Tibial nerve (tissue), 4 donors: ENCODE measurements at places on chromosomes 16 and 17. TPM values are rescaled to one million over a fixed set of nuclear protein-coding genes. Genes with fewer than 3 reads are reported as not detected.

- peak within 1 kb of the TSS; percentile 96 for H3K4me3 ChIP-seq
- peaks cover 34% of the 10 kb centered on the region for H3K36me3 ChIP-seq
Observed at GRCh38 chr17:42832934-42833766, at the start of gene PSME3. PSME3 (plus strand) TSS chr17:42833397; CDS start chr17:42833632, 235 bp downstream.

DNA sequence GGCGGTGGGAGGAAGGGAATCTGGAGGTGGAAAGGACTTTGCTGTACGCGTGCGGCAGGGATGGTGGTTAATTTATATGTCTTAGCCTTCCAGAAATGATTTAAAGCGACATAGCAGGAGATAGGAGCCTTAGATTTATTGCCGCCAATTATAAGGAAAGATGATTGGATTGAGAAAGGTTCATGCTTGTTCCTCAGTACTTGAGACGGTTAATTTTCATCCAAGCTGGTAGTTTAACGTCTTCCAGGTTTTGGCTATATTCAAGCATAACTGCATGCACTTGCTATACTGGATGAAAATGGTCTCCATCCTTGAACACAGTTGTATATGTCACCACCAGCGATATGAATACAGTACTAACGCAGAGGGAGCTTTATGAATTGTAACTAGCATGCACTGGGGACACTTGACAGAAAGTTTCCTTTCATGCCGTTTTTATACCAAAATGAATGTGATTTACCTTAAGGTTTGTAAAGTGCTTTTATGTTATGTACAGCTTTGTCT lies 610 bp upstream of the PEX12 start:
- DNase-seq, result no peak
- peak overlapping the region; percentile 79 for H3K4me3 ChIP-seq
- H3K36me3 ChIP-seq, result peaks cover 2% of the 10 kb centered on the region

- H3K36me3 ChIP-seq, result no peaks in the 10 kb centered on the region
- no peak overlapping the region for H3K4me3 ChIP-seq
- H3K27me3 ChIP-seq, result no peaks in the 10 kb centered on the region
- no peaks in the 10 kb centered on the region for H3K4me1 ChIP-seq
- DNase-seq, result no peak
Observed at GRCh38 chr17:12590417-12590816, 75.3 kb upstream of the MYOCD start.

GRCh38 chr16:3171855-3172593 lies 16.0 kb upstream of the OR1F1 start:
- no peaks in the 10 kb centered on the region for H3K36me3 ChIP-seq
- no peak overlapping the region for H3K27ac ChIP-seq
- DNase-seq, result no peak
- H3K4me3 ChIP-seq, result no peak overlapping the region
- no peaks in the 10 kb centered on the region for H3K4me1 ChIP-seq
- peaks cover 92% of the 10 kb centered on the region for H3K27me3 ChIP-seq

DNA sequence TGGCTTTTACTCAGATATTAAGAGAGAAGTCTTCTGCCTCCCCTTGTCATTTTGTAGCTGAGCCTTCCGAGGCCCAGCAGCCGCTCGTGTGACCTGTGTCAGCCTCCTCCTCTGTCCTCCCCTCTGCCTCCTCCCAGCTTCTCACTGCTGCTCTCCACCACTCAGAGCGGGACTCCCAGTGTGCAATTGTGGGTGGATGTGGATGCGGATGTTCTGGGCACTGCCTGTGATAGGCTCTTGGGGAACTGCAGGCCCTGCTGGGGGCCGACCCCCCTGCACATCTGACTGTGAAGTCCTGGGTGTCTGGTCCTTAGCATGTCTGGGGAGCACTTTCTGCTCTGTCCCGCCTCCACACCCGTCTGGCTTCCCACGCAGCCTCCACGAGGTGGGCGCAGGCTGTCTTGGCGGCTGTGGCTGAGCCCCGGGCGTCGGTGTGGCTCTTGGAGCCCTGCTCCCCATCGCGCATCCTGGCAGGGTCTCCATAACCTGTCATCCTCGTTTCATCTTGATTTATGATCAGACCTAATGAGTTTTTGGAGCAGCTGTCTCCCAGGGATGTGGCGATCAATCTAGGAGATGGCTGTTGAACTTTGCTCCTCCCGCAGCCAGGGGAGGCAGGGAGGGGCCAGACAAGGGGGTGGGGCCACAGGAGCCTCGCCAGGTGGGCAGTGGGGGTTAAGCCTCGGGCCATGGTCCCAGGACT lies 28.1 kb downstream of the GRIN2C start:
- H3K27me3 ChIP-seq, result no peaks in the 10 kb centered on the region
- no peak overlapping the region for H3K4me3 ChIP-seq
- H3K36me3 ChIP-seq, result no peaks in the 10 kb centered on the region
- H3K4me1 ChIP-seq, result no peaks in the 10 kb centered on the region
- DNase-seq, result no peak

- no peaks in the 10 kb centered on the region for H3K36me3 ChIP-seq
- no peak for DNase-seq
- H3K27me3 ChIP-seq, result peaks cover 3% of the 10 kb centered on the region
- H3K4me1 ChIP-seq, result peaks cover 29% of the 10 kb centered on the region
- peak overlapping the region; percentile 0 for H3K27ac ChIP-seq
Observed at GRCh38 chr17:14301279-14302090, 604 bp downstream of the HS3ST3B1 start.

- H3K4me1 ChIP-seq, result no peaks in the 10 kb centered on the region
- no peaks in the 10 kb centered on the region for H3K36me3 ChIP-seq
Observed at GRCh38 chr17:71329310-71330098, 791.3 kb upstream of the SOX9 start.

AP2B1 gene
- 59.9 TPM for total RNA-seq

GRCh38 chr17:50209472-50210239 lies 8.2 kb upstream of the COL1A1 start:
- no peaks in the 10 kb centered on the region for H3K27me3 ChIP-seq
- DNase-seq, result peak; percentile 83
- H3K27ac ChIP-seq, result peak overlapping the region; percentile 87
- H3K4me1 ChIP-seq, result peaks cover 31% of the 10 kb centered on the region

GRCh38 chr17:35046740-35047283 lies 16.7 kb downstream of the RFFL start:
- H3K4me3 ChIP-seq, result no peak overlapping the region
- no peaks in the 10 kb centered on the region for H3K36me3 ChIP-seq
- peak overlapping the region; percentile 4 for H3K27ac ChIP-seq

OR1A1 gene
- not detected for total RNA-seq

CHCT1 gene
- not detected for total RNA-seq

GRCh38 chr16:88977018-88977811 lies at the start of gene CBFA2T3:
CBFA2T3 (minus strand) TSS chr16:88977207; CDS start chr16:88976807, 400 bp downstream.
- no peak within 1 kb of the TSS for H3K27ac ChIP-seq
- H3K36me3 ChIP-seq, result no peaks in the 10 kb centered on the region
- H3K4me1 ChIP-seq, result peaks cover 17% of the 10 kb centered on the region
- peak within 1 kb of the TSS; percentile 37 for H3K4me3 ChIP-seq
- no peaks in the 10 kb centered on the region for H3K27me3 ChIP-seq

GRCh38 chr17:60920107-60920506 lies 242.5 kb downstream of the BCAS3 start:
- H3K27me3 ChIP-seq, result no peaks in the 10 kb centered on the region
- H3K27ac ChIP-seq, result no peak overlapping the region
- H3K4me3 ChIP-seq, result no peak overlapping the region
- no peak for DNase-seq

DNA sequence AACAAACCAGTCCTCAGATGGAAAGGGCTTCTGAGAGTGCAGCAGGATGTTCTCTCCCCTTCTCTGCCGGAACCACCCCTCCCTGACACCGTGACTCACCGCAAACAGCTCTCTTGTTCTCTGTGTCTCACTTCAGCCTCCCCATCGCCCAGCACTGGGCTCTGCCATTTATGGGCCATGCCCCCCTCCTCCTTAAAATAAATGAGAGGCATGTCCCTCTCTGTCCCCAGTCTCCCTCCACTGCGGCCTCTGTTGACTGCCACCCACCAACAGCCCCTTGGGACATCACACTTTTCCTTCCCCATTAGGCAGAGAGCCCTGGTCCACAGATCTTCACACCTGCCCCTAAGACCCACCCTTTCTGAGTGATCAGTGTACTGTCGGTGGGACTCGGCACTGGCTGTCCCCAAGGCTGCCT lies 6.3 kb downstream of the CCDC102A start:
- H3K27me3 ChIP-seq, result no peaks in the 10 kb centered on the region
- H3K36me3 ChIP-seq, result no peaks in the 10 kb centered on the region
- no peak for DNase-seq

GRCh38 chr16:65490286-65490685 lies 368.4 kb upstream of the CDH11 start:
- no peaks in the 10 kb centered on the region for H3K4me1 ChIP-seq
- DNase-seq, result no peak
- H3K27ac ChIP-seq, result no peak overlapping the region
- no peaks in the 10 kb centered on the region for H3K36me3 ChIP-seq
- H3K4me3 ChIP-seq, result no peak overlapping the region

DNA sequence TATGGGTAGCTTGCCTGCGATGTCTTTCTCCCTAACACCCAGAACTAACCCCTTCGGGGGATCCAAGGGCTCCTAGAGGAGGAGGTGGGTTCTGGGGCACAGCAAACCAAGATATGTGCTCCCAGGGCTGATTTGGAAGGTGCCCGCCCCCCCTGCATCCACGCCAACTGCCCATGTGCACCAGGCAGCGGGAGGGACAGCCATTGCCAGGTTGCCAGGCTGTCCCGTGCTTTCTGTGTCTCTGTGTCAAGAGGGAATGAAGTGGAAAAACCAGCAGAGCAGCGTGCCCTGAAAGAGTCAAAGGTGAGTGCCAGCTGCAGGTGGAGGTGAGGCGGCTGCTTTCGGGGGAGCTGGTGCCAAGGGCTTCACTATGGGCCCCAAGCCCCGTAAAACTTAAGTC lies 6.4 kb downstream of the TEKT5 start:
- no peak overlapping the region for H3K4me3 ChIP-seq
- no peak overlapping the region for H3K27ac ChIP-seq
- no peaks in the 10 kb centered on the region for H3K36me3 ChIP-seq
- no peak for DNase-seq
- H3K27me3 ChIP-seq, result no peaks in the 10 kb centered on the region

EXOC3L1 gene
- total RNA-seq, result 3.9 TPM
